ENCODE measurements at places on chromosomes 5 and 9.

- DNase-seq: no peak
These were observed 146.7 kb downstream of the CCDC192 start for GRCh38 chr5:127849891-127850290.

DNA sequence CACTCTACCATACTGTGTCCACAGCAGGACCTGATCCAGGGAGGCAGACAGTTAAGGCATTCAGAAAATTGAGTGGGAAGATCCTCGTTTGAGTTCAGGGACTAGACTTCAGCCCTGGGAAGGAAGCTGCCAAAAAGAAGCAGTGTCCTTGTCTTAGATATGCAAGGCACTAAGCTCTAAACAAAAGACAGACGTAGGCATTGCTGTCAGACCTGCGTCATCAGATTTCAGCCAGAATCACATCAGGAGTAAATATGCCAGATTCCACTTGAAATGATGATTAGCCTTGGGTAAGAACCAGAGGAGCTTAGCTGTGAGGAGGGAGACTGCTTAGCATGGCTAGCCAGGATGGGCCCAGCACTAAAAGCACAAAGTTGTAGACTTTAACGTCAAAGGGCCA, 56.7 kb downstream of the MAMDC2 start:
- no peak for DNase-seq

DNA sequence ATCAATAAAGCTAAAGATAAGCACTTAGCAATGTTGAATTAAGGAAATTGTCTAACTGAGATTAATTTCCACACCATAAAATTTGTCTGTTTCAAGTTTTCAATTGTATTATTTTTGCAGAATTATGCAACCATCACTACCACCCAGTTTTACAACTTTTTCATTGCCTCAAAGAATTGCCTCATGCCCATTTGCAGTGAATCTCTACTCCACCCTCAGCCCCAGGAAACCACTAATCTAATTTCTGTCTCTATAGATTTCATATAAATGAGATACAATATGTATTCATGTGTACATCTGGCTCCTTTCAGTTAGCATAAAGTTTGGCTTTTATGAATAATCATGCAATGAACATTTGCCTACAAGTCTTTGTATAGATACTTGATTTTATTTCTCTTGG, 72.9 kb downstream of the PTCD2 start:
- DNase-seq: no peak

DNA sequence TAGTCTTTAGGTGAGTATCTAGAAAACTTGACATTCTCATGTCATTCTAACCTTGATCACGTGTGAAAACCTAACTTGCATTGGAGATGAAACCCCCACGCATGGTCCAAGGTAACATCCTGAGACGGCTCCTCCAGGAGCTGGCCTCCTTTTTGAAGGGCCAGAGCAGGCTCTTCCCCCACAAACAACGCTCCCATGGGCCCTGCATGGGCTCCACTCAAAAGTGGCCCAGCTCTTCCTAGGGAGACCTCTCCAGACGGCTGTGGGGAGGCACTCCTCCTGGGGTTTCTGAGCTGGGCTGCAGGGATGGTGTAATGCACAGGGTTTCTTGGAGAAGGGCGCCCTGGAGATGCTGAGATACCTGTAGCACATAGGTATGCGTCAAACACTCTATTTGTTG, 296.2 kb upstream of the IRX1 start:
- no peak for DNase-seq

- DNase-seq: no peak
These were observed 116.9 kb upstream of the MTAP start for GRCh38 chr9:21685502-21685901.

DNA sequence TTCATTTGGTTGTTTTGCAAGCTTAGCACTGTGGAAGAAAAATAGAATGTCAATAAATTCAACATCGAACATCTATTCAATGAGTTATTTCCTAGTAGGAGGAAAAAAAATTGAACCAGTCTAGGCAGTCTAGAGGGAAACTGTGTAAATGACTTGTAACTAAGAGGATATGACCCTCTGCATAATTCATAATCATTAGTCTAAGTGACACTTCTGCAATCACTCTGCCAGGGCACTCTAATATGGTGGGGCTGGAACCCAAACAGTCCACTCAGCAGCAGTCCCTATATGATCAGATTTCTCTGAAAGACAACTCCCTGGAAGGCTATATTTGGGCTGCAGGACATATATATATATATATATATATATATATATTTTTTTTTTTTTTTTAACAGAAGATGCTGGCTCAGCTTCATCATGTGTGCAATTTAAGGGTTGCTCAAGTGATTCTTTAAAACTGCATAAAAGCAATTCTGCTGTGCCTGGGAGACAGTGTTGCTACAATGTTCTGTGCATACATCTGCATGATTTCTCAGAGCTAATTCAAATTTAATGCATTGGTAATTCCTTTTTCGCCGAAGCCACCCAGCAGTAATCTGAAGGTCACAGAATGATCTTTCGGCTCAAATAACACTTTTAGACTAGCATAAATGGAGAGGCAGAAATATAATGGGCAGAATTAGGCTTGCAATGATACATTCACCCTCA, 482.1 kb upstream of the ZNF608 start:
- DNase-seq: no peak

- DNase-seq: no peak
These were observed 30.8 kb downstream of the RASEF start for GRCh38 chr9:83032065-83032625.

GRCh38 chr9:18921366-18922075, 111.5 kb downstream of the SAXO1 start:
- no peak for DNase-seq

GRCh38 chr5:102314328-102314727, 18.2 kb upstream of the SLCO4C1 start:
- no peak for DNase-seq

DNA sequence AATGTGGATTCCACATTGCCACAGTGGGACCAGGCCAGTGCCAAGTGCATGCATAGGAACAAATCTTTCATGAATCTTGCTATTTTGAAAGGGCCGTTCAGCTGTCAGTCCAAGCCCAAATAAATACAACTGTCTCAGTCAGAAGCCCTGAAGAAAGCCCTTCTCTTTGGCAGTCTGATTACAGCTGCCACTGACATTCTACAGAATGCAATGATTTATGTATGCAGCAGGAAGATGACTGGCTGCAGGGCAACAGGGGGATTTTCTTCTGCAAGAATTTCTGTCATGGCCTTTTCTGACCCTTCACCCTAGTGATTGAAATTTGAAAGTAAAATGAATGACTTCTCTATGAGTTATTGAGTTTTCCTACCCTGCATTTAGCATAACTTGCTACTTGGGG, 86.7 kb upstream of the FER start:
- no peak for DNase-seq

GRCh38 chr5:136023958-136024541, 4.7 kb upstream of the TGFBI start:
- DNase-seq: no peak
